Occipital lobe (tissue), 3 donors: ENCODE measurements at places on chromosomes 4 and X. TPM values are rescaled to one million over a fixed set of nuclear protein-coding genes. Genes with fewer than 3 reads are reported as not detected.

DNA sequence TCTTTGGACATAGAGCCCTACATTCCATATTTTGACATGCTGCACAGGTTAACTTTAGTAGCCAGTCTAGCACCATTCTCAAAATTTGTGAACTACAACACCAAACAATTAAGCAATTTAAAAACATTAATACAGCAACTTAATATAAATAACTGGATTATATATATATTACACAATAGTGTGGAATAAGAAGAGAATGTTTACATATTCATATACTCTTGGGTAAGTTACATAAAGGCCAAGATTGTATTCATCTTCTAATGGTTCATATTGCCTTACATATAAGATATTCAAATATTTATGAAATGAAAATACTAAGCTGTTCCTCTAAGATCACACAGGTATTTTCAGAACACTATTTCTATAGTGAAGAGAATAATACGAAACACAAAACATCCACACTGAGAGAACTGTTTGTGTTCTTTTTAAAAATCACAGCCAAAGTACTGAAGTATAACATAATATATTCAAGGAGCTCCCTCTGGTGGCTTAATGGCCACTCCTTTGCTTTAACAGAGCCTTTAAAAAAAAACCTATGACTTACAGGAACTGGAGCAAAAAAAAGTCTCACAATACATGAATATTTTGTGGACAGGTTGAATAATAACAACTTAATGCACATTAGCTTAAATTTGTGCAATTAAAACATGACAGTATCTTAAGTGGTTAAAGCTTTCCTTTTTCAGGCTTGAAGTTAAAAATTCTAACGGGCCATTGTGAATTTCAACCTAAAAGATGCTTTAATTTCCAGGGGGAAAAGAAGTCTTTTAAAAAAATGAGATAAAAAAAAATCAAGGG, 46.2 kb downstream of the NEK1 start:
- DNase-seq: no peak

DNA sequence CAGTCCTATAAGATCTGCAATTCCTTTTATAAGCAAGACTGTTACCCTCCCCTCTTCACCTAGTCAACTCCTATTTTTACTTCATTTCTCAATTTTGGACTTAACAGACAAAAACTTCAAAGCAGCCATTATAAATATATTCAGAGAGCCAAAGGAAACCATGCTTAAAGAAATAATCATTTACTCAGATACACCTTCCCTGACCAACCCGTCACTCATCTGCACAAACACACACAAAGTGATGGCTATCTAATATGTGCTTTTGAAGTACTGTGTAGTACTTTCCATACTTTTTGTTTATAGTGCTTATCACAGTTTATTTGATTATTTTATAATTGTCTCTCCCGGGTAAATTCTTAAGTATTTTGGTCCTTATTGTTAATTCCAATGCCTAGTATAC, 117.2 kb downstream of the TBC1D19 start:
- DNase-seq: no peak

DNA sequence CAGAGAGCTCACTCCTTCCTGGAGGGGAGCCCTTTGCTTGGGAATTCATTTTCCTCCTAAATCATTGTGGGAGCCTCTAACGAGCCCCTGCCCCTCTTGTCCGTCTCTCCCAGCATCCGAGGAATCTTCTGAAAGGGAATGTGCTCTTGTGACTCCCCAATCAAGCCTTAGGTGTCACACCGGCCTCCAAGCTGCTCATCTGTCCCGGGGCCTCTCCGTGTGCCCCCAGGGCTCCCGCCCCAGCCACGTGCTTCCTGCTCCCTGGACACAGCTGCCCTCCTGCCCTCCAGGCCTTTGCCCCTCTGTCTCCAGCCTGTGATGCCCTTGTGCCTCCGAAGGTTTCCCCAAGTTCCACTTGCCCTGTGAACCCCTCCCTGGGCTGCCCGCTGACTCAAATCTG, 239.8 kb downstream of the AFAP1 start:
- DNase-seq: no peak

IL2RG gene
- not detected for total RNA-seq

MAGEB1 gene
- total RNA-seq: not detected
